ENCODE measurements at places on chromosomes 4 and X.

DNA sequence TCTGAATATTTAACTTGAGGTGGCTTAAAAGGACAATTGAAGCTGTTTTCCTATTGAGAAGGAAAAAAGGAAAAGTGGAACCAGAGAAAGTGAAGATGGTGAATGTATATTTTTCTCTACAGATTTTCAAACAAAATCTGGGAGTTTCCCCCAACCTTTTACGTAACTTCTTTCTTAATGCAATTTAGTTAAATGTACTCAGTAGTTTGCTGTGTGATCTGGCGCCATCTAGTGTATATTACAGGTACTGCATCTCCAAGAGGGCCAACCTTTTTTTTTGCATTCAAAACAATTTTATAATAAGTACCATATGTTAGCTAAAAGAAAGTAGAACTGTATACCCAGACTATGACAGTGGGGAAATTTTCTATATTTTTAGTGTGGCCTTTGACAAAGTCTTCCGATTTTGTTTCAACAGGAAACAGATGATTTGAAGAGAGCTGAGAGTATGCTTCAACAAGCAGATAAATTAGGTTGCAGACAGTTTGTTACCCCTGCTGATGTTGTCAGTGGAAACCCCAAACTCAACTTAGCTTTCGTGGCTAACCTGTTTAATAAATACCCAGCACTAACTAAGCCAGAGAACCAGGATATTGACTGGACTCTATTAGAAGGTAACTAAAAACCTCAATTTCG lies 82.0 kb downstream of the PLS3 start:
- no peak for DNase-seq

GRCh38 chrX:130575831-130576389 lies 174.1 kb downstream of the RBMX2 start:
- no peak for DNase-seq

GRCh38 chr4:54098375-54098774 lies 1.6 kb upstream of the GSX2 start:
- DNase-seq = no peak

GRCh38 chr4:16123356-16124084 lies 39.7 kb upstream of the PROM1 start:
- no peak for DNase-seq

GRCh38 chr4:158067646-158068045 lies 105.2 kb downstream of the GASK1B start:
- DNase-seq = no peak

- no peak for DNase-seq
Measured at GRCh38 chrX:9231491-9231890, 197.6 kb upstream of the FAM9B start.
